ENCODE measurements at places on chromosomes 3 and 15. TPM values are rescaled to one million over a fixed set of nuclear protein-coding genes. Genes with fewer than 3 reads are reported as not detected.

DNA sequence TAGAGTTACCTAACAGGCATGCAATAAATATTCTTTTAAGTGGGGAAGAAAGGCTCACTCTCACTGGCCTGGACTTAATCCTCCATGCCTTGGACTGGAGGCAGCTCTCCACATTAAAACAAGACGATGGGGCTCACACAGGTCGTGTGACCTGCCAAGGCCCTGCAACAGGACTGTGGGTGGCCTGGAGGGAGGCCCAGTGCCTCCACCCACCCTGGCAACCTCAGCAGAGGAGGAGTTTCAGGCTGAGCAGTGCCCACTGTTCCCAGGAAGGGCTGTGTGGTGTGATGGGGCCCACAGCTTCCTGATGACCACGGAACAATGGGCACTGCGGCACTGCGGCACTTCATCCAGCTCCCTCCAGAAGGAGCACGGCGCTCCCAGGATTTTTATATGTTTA lies 5.5 kb downstream of the UROC1 start:
- no peak for DNase-seq

DNA sequence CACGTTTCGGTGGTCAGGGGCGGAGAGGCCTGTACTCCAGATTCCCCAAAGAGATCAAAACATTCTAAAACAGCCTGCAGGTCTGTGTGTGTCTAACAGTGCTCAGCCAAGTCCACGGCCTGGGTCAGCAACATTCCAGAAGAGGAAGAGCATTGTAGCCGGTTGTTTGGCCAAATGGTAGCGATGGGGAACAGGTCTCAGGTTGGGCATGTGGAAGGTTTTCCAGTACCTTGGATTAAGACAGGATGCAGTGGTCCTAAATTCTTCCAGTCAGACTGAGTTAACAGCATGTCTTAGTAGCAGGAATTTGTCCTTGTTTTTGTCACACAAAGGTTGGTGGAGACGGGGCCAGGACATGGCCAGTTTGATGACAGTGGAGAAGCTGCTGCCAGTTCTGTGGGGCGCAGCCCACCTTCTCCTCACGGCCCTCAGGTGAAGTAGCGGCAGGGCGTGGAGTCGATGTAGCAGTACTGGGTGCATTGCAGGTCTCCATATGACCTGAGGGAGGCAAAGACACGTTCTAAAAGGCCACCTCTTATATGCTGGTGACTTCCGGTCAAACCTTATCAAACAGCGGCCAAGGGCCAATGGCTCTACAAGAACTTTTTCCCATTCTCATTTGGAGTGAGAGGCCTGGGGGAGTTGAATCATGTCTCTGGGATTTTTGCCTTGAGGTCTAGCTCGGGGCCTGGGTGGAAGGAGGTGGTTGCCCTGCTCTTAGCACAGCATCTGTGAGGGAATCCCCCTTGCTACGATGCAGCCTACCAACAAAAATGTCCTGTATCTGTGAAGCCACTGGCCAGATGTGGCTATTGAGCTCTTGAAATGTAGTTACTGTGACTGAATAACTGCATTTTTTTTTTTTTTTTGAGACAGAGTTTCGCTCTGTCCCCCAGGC lies 24.1 kb downstream of the EAF1 start:
- DNase-seq, result no peak

GRCh38 chr3:177982034-177982433 lies 554.2 kb upstream of the KCNMB2 start:
- DNase-seq, result no peak

DNA sequence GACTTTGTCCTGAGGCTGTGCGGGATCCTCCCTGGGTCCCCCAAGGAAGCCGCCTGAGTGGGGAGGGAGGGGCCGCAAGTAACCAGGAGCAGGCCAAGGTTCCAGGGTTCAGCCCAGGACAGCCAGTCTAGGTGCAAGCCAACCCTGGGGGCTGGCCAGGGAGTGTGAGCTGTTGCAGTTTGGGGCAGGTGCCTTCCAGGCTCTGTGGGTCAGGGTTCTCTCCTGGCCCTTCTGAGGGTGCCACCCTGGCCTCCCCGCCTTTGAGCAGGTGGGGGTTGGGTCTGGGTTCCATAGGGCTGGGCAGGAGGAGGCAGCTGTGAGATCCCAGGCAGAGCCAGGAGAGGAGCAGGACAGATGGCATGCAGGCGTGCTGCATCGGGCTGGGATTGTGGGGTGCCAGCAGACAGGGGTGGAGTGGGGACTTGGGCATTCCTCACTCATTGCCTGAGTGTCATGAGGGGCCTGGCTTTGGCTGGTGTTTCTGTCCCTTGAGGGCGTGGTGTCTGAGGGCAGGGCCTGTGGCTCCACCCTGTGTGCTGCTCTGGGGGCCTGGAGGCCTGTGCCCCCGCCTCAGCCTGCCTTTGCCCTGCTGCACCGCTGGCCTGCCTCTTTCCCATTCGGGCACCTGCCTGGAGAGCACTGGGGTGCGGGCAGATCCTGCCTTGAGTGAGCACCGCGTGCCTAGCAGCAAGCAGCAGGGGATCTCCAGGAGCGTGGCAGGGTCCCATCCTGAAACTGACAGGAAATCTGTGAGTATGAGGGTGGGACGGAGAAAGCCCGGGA lies 18.4 kb downstream of the KLF13 start:
- no peak for DNase-seq

Gene PRRT3
- total RNA-seq, result 5.5 TPM

Gene CXCR6
- total RNA-seq, result 18.0 TPM
